Cerebellum (tissue), 4 donors: ENCODE measurements at places on chromosomes 16 and 17. TPM values are rescaled to one million over a fixed set of nuclear protein-coding genes. Genes with fewer than 3 reads are reported as not detected.

ODAD4 gene
- total RNA-seq, result 3.7 TPM

CALB2 gene
- total RNA-seq, result 8.3 TPM

MYH3 gene
- total RNA-seq, result 1.4 TPM

PRAC2 gene
- not detected for total RNA-seq

TEKT1 gene
- 3.2 TPM for total RNA-seq

PROCA1 gene
- total RNA-seq, result 6.1 TPM

MATCAP1 gene
- 86.7 TPM for total RNA-seq

NPIPA2 gene
- 1.5 TPM for total RNA-seq

RPAIN gene
- 65.1 TPM for total RNA-seq

CYBA gene
- 23.3 TPM for total RNA-seq

ZFHX3 gene
- total RNA-seq, result 4.7 TPM

MRPS7 gene
- total RNA-seq, result 21.8 TPM

SLC12A3 gene
- total RNA-seq, result not detected

PRSS33 gene
- total RNA-seq, result not detected
